ENCODE measurements at places on chromosomes 3 and 15.

DNA sequence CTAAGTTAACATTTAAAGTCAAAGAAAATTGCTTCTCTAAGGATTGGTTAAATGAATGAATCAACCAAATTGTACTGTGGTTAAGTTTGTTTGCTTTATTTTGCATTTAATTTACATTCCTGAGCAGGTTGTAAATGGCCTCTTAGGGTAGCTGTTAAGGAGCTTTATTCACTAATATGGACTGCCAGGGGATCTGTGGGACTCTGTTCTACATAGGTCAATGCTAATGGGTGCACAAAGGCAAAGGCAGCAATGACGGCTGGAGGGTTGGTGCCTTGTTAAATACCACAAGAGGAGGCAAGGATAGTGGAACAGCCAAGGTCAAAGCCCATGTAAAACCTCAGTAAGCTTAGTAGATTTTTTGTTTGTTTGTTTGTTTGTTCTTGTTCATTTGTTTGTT lies 89.3 kb upstream of the P2RY1 start:
- H3K36me3 ChIP-seq: no peaks in the 10 kb centered on the region
- H3K27ac ChIP-seq: no peak overlapping the region
- no peak overlapping the region for H3K4me3 ChIP-seq
- H3K27me3 ChIP-seq: no peaks in the 10 kb centered on the region

DNA sequence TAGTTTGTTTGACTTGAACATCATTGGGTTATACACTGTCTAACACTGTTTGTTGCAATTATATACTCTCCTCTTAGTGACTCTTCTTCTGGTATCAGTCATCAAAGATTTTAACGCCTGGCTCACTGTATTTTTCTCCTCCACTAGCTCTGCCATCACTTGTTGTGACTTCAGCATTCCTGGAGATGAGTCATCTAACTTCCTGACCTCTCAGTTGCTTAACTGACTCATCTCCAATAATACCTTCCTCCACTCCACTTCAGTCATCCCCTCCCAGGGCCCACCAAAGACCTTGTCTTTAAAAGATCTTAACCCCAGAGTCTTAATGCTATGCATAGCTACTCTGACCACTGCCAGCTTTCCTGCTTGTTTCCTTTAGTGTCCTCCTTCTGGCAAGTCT lies 28.6 kb upstream of the CLSTN2 start:
- no peak overlapping the region for H3K27ac ChIP-seq
- no peak overlapping the region for H3K4me3 ChIP-seq
- DNase-seq: peak; percentile 18
- H3K36me3 ChIP-seq: no peaks in the 10 kb centered on the region
- no peaks in the 10 kb centered on the region for H3K4me1 ChIP-seq
- no peaks in the 10 kb centered on the region for H3K27me3 ChIP-seq

DNA sequence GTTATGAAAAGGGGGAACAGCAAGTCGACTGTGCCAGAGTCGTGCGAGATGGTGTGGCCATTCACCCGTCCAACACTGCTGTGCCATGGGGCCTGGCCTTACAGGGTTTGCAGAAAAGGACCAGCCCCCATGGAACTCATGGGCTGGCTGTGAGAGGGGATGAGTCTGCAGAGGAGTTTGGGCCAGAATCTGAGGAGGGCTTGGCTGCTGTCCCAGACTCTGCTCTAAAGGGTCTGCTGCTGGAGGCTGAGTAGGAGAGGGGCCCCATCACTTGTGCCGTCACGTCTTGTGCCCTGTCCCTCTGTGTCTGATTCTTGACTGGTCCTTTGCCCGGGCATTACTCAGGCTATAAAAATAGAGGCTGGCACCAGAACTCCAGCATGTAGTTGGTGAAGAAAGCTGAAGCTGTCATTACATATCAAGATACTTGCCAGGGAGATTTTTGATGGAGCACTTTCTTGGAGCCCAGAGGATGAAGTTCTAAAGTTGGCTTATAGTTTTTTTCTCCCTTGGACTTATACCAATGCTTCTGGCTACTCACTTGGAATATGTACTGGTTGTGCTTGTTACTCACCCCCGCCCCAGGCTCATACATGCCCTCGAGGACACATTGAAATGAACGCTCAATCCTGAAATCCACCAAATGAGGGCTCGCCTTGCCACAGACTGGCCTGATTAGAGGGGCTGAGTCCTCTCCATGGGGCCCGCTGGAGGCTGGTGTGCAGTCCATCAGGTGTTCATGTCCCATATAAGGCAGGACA lies 10.2 kb downstream of the PXYLP1 start:
- no peak for DNase-seq
- H3K36me3 ChIP-seq: no peaks in the 10 kb centered on the region
- H3K4me1 ChIP-seq: no peaks in the 10 kb centered on the region
- no peaks in the 10 kb centered on the region for H3K27me3 ChIP-seq
- H3K27ac ChIP-seq: no peak overlapping the region

GRCh38 chr3:133958071-133958805 lies 62.6 kb upstream of the RAB6B start:
- no peak for DNase-seq
- H3K36me3 ChIP-seq: no peaks in the 10 kb centered on the region
- H3K4me1 ChIP-seq: no peaks in the 10 kb centered on the region
- no peak overlapping the region for H3K4me3 ChIP-seq
- no peaks in the 10 kb centered on the region for H3K27me3 ChIP-seq
- H3K27ac ChIP-seq: no peak overlapping the region

DNA sequence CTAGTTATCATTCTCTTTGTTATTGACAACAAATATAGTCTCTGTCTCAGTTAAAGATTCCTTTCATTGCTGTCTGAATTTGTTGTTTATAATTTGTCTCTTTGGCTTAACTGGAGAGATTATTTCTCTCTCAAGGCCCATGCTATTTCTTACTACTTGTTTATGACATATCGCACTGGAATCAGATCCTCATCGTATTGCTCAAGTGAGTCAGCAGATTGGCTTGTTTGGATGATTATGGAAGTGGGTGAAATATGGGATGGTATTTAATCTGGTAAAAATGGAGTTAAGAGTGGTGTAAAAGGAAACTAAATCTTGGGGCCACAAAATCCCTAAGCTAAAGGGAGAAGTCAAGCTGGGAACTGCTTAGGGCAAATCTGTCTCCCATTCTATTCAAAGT lies 613.1 kb downstream of the SI start:
- DNase-seq: no peak
- no peaks in the 10 kb centered on the region for H3K36me3 ChIP-seq
- no peaks in the 10 kb centered on the region for H3K27me3 ChIP-seq
- H3K4me3 ChIP-seq: no peak overlapping the region

- H3K27me3 ChIP-seq: no peaks in the 10 kb centered on the region
- no peak overlapping the region for H3K27ac ChIP-seq
- no peaks in the 10 kb centered on the region for H3K36me3 ChIP-seq
- no peaks in the 10 kb centered on the region for H3K4me1 ChIP-seq
- DNase-seq: no peak
Observed at GRCh38 chr15:51129535-51130188, 35.0 kb upstream of the TNFAIP8L3 start.

GRCh38 chr3:114417675-114418074 lies 123.8 kb downstream of the TIGIT start:
- no peak for DNase-seq
- no peaks in the 10 kb centered on the region for H3K36me3 ChIP-seq
- H3K27me3 ChIP-seq: no peaks in the 10 kb centered on the region
- H3K4me1 ChIP-seq: no peaks in the 10 kb centered on the region
- H3K27ac ChIP-seq: no peak overlapping the region

GRCh38 chr3:150235799-150236198 lies 172.3 kb upstream of the TSC22D2 start:
- no peaks in the 10 kb centered on the region for H3K36me3 ChIP-seq
- DNase-seq: no peak
- no peaks in the 10 kb centered on the region for H3K27me3 ChIP-seq
- H3K4me1 ChIP-seq: peaks cover 19% of the 10 kb centered on the region
- no peak overlapping the region for H3K4me3 ChIP-seq

GRCh38 chr3:47432673-47433072 lies 43.1 kb downstream of the SCAP start:
- no peaks in the 10 kb centered on the region for H3K27me3 ChIP-seq
- no peak for DNase-seq
- H3K4me3 ChIP-seq: no peak overlapping the region

GRCh38 chr3:37675833-37676596 lies 185.7 kb upstream of the CTDSPL start:
- H3K27me3 ChIP-seq: peaks cover 3% of the 10 kb centered on the region
- no peak overlapping the region for H3K27ac ChIP-seq
- no peak for DNase-seq

Data from Panc1 (cell line).